H1 (cell line): ENCODE measurements at places on chromosomes 6 and 20.

DNA sequence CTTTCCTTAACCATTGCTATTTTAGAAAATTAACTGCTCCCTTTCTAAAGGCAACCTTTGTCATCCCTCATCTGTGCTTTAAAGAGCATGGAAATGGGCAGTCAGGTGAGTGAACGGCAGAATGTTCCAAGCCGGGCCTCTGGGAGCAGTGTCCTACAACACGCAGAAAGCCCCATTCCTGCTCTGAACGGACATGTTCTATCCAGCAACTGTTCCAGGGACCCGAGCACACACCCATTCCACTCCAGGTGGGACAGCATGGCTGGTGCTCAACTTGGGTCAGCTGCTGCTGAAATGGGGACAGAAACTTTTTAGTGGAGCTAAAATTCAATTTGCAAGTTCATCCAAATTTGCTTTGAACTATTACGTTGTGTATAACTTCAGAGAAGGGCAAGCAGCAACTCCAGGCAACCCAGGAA lies 26.7 kb downstream of the DIDO1 start:
- DNase-seq = no peak

- no peak for DNase-seq
Measured at GRCh38 chr20:33091693-33092092, 12.2 kb downstream of the BPIFB4 start.

DNA sequence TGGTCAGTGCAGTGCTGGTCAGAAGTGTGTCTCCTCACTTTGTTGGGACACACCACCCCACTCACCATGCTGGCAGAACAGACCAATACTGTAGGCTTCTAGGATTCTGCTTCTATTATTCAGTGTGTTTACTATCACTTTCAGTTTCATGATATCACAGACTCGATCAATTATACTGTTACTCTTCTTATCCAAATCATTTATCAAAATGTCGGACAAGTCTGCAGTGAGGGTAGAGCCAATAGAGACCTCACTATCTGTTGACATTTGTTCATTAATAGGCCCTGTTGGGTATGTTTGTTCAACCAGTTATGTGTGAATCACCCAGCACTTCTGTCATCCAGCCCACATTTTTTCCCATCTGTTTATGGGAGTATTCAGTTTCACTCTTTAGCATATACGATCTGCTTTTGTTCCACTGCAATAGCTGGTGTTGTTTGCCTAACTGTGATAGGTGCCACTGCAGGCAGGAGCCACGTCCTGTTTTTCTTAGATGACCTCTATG lies 140.1 kb downstream of the NRN1 start:
- DNase-seq = no peak

DNA sequence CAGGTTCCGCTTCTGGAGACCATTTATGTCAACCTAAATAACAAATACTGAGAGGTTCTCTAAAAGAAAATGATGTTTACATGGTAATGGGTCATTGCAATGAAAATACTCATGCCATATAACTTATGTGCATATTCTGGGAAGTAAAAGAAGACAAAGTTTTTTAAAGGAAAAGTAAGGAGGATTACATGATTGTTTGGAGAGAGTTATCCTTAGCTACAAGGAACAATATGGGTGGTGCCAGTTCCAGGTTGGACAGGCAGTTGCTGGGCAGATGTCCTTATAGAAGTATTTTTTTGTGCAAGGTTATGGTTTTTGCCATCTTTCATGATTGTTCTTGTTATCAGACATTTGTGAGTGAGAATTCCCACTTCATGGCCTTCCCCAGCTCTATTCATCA lies 52.5 kb downstream of the MRAP2 start:
- no peak for DNase-seq

DNA sequence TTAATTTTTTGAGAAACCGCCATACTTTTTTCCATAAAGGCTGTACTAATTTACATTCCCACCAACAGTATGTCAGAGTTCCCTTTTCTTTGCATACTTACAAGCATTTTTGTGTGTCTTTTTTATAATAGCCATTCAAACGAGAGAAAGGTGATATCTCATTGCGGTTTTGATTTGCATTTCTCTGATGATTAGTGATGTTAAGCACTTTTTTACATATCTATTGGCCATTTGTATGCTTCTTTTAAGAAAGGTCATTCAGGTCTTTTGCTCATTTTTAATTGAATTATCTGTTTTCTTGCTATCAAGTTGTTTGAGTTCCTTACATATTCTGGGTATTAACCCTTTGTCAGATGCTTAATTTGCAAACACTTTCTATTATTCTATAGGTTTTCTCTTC lies 176.1 kb upstream of the UFL1 start:
- no peak for DNase-seq

- no peak for DNase-seq
Measured at GRCh38 chr6:3345836-3346235, 87.1 kb downstream of the PSMG4 start.

GRCh38 chr20:51480507-51481270 lies 61.8 kb downstream of the NFATC2 start:
- DNase-seq = no peak

- DNase-seq = no peak
Measured at GRCh38 chr6:117169781-117170281, 95.5 kb upstream of the VGLL2 start.

GRCh38 chr6:85775883-85776282 lies 133.2 kb upstream of the SYNCRIP start:
- DNase-seq = no peak

DNA sequence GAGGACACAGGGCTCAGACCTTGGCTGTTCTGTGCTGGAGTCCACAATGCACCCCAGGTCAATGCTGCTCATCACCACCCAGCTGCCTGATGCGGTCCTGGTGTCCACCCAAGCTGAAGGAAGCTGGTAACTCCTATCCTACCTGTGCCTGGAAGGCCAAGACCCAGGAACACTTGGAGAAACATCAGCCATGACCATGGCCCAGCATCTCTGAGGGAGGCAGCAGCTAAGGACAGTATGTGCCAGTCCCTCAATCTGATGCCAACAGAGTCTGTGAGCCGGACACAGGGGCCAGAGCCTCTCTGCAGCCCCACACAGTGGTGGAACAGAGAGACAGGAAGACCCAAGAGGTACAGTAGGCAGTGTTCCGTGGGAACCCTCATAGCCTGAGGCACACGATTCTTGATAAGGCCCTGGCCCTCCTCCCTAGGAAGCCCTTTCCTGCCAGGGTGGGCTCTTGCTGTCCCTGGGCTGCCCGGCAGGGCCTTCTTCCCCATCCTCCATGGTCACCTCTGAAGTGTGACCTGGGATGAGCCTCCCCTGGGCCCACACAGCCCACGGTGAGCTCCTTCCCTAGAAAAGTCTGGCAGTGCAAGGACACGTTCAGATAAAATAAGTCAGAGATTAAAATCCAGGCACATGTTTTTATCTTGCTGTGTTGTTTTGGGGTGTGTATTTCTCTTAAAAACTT lies 170.7 kb downstream of the THBS2 start:
- no peak for DNase-seq

- DNase-seq = no peak
Measured at GRCh38 chr20:1526310-1526709, 31.2 kb downstream of the SIRPD start.

DNA sequence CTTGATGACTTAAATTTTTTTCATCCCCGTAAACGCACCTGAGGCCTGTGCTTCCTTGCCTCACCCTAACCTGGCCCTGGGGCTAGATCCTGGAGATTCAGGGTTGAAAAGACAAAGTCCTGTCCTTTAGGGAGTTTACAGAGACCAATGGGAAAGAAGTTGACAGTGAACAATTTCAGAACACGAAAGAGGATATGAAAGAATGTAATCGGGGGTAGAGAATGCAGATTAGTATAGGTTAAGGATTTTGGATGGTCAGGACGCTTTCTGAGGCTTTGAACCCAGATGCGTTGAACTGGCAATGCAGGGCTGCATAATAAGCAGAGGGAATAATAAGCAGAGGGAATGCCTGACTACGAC lies 1.7 kb upstream of the FBXO5 start:
- DNase-seq = no peak

- DNase-seq = no peak
Measured at GRCh38 chr6:109840796-109841195, 137.3 kb upstream of the GPR6 start.

- no peak for DNase-seq
Measured at GRCh38 chr6:107489636-107490565, at the start of gene SOBP. SOBP (plus strand) TSS chr6:107490117; CDS start chr6:107490617, 500 bp downstream.

DNA sequence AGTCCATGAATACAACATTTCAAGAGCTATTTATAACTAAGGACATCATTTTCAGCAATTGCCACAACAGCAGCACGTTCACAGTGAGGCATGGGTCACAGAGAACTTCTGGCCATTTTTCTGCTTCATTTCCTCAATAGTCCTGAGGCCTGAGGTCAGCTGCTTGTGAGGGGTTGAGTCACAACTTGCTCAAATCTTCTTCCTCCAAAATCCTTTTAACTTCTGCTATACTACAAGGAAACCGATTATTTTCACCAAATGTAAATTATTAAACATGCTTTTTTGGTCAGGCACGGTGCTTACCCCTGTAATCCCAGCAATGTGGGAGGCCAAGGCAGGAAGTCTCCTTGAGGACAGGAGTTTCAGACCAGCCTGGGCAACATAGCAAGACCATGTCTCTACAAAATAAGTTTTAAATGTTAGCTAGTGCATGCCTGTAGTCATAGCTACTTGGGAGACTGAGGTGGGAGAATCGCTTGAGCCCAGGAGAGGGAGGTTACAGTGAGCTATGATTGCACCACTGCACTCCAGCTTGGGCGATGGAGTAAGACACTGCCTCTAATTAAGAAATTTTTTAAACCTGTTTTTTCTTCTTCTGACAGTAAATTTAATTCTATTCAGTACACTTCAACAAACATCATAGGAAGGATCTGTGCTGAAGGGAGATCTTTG lies 11.1 kb upstream of the SLC16A10 start:
- no peak for DNase-seq

DNA sequence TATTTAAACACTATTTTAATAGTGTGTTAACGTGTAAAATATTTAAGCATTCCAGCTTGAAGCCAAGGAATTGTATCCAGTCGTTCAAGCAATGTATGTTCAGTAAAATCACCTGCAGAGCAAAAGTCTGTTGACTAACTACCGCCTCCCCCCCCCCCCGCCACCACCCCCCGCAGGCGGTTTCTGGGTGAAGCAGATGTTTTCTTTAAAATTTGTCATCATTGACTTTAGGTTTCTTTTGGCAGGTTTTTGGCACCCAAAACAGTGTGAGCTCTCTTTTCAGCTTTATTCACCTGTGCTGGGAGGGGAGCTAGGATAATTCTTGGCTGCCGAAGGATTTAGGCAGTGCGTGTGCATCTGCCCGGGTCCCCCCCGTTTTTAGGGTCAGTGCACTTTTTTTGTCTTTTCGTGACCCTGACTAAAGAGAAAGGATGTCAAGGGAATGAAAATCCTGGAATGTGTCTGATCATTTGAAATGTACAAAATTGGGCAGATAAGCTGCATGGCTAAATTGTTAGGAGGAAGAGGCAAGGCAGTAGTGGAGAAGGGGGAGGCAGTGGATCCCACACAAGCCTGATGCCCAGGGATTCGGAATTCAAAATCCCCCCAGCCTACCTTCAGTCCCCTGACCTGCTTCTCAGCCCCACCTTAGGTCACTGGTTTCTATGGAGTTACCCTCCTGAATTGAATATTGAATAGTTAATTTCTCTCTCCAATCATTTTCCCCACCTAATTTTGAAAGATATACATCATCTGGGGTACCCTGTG lies 1.1 kb downstream of the EDN1 start:
- DNase-seq = no peak

GRCh38 chr6:161618831-161619454 lies 345.1 kb upstream of the AGPAT4 start:
- peak; percentile 31 for DNase-seq

- DNase-seq = no peak
Measured at GRCh38 chr6:121064345-121064744, 269.9 kb downstream of the TBC1D32 start.

DNA sequence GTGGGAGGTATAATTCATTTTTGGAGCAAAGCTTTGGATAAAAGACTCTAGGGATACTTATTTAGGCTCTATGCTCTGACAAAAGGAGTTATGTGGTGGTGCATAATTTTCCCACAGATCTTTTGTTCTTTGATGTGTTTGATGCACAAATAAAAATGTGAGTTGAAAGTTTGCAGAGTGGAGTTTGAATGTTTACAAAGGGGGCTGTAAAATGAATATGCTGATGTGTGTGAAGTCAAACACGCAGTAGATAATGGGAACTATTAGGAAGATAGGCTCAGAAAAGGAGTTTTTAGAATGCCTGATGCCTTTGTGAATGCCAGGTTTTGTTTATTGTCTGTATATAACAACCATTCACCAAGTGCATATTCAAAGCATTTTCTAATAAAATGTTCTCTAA lies 545.0 kb upstream of the EPHA7 start:
- no peak for DNase-seq

DNA sequence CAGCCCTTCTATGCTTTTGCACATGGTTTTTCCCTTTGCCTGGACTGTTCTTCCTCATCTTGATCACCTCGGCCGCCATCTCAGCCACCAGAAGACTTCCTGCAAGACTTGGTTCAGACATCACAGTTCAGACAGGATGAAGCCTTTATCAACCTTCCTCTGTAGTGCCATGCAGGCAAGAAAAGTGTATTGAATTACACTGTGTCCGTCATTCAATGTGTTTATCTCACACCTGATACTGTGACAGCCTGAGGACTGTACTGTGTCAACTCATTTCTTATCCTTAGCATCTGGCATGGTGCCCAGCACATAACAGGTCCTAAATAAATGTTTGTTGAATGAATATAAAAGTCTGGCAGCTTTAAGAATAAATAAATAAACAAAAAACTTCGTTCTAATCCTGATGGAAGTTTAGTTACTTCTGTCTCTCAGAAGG lies 133.3 kb upstream of the MAN1A1 start:
- DNase-seq = no peak

- DNase-seq = no peak
Measured at GRCh38 chr20:48843057-48843806, 15.4 kb upstream of the PREX1 start.
